Activated naive CD4-positive, alpha-beta T cell treated with Interleukin-2 at 50 U/mL for 16 hours (primary cell): ENCODE measurements at places on chromosomes 4 and X.

- DNase-seq: no peak
These were observed 24.8 kb downstream of the PDGFC start for GRCh38 chr4:156946516-156947424.

DNA sequence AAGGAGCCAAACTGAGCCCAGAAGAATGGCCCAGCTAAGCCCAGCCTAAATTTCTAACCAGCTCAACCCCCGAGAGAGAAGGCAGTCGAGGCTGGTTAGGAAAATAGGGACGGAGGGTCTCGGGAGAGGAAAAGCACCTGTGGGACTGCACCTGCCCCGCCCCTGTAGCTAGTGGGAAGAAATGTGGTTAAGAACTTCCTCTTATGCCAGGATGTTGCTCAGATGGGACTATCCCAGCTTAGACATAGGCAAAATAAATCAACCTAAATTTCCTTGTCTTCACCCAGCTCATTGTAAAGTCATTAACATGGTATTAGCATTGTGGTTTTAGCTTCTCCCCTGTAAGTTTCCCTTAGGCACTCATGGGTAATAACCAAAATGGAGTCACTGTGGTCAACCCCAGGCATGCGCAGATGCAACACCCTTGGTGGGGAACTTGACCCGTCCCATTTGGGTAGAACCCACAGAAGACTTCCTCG lies 86.8 kb downstream of the ZNF718 start:
- no peak for DNase-seq

DNA sequence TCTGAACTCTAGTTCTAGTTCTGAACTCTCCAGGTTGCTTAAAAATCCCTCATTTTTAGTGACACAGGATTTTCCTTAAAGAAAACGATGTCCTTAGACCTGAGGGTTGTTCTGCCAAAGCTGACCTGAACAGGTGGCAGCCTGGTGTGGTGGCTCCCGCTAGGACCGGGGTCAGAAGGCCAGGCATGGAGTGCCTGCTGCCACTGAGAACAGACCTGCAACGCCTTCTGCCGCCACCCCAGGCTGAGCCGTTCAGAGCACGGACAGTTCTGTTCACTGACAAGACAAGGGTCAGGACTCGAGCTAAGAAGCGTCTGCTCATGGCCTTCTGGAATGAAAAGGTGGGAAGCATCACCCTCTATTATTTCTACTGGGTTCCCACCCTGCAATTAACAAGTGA lies 15.8 kb downstream of the DCTD start:
- no peak for DNase-seq

GRCh38 chrX:30301208-30301607 lies 8.0 kb downstream of the NR0B1 start:
- DNase-seq: no peak

DNA sequence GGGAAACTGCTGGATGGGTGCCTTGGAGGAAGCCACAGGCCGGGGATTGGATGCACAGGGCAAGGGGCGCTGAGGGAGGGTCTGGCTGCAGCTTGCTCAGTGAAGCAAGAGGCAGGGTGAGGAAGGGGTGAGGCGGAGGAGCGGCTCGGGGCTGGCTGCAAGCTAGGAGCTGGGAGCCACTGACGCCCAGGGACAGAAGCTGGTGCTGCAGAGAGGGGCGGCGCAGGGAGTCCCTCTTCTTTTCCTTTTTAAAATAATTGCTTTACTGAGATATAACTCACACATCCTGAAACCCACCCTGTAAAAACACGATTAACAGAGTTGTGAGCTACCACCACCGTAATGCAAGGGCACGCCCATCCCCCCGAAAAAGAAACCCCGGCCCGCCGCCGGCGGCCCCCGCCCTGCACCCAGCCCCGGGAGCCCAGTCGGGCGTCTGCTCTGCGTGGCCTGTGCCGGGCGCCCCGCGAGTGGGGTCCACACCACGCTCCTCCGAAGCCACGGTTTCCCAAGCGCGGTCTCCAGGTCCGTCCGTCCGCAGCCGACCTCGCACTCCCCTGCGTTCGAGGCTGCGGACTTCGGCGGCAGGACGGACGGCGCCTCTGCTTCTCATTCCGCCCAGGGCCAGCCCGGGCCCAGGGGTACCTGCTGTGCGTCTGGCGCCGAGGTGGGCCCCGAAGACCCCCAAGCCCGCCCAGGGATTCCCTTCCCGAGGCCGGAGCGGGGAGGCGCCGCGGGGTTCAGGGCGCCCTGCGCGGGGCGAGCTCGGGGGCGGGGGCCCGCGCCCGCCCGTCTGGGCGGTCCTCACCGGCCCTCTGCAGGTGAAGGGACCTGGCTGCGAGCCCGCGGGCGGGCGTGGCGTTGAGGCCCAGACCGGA lies 866 bp upstream of the UVSSA start:
- peak; percentile 54 for DNase-seq

- DNase-seq: no peak
These were observed 221.3 kb downstream of the PPP3CA start for GRCh38 chr4:101126059-101126458.

DNA sequence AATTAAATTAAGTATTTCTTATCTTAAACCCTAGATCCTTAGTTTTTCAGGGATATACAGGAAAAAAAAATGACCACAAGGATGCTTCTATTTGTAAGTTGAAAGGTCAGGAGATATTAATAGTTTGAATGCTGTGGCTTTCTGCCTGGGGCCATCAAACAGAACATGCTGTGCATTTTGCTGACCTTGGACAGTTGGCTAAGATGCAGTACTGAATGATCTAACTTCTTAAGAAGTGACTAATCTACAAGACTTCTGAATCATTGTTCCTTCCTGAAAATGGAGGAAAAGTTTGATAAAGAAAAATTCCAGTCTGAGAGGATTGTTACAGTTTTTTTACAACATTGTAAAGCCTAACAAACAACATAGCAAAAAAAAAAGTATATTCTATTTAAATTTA lies 237.8 kb upstream of the JADE1 start:
- DNase-seq: no peak

GRCh38 chrX:53356186-53356585 lies 66.3 kb downstream of the SMC1A start:
- DNase-seq: no peak

DNA sequence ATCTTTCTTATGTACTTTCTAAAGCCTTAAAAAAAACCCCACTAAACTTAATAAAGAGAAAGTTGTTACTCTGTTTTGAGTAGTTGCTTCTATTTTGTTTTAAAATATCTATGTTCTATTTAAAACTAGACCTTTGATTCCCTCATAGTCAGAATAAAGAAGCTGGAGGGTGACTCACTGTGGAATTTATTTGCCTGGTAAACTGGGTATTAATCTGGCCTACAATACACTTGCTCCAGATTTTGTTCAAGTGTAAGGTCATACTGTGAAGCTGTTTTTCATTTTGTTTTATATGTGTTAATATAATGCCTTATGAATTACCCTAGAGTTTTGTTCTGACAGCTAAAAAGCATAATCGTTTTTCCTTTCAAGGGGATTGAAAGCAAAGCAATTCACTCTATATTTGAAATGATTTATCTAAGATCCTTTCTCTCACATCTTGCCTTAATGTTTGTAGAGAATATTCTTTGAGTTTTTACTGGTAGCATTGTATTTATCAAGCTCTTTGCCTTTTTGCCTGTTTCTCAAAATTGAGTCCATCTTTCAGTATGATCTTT lies 277.4 kb upstream of the PITX2 start:
- DNase-seq: no peak

GRCh38 chrX:26651755-26652154 lies 435.8 kb downstream of the MAGEB5 start:
- DNase-seq: no peak
